Activated T-helper 1 cell treated with Interleukin-2 at 50 U/mL for 16 hours (primary cell): ENCODE measurements at places on chromosomes 11 and 22.

DNA sequence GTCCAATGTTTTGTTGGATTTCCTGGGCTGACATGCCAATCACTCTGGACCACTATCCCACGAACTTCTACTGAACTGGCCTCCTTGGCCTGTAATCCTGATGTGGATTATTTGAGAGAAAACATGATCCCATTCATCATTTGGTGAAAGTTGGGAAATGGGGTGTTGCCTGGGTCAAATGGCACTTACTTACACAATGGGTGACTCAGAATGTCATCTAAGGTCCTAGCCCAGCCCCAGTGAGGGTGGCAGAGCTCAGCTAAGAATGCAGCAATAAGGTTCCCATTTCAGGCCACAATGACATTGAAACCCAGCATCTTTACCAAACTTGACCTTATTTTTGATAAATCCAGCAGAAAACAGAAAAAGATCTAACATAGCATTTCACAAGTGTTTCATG, 8.0 kb upstream of the DSCAML1 start:
- DNase-seq, result no peak

DNA sequence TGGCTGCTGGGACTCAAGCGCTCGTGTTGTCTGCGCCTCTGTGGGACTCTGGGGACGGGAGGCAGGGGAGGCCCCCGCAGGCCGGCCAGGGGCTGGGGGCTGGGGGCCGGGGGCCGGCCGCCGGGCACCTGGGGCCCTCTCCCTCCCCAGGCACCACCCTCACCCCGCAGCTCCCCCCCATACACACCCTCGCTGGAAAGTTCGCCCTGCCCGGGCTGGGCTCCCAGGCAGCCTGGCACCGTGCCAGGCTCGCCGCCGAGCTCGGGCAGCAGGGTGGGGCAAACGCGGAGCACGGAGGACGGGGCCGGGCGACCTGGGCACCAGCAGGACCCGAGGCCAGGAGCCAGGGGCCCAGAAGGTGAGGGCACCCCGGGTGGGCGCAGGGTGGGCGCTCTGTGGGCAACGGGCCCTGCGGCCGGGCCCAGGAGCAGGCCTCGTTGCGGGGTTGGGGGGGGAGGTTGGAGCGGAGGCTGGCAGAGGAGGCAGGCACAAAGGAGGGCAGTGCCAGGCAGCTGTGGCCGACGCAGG, 76.7 kb upstream of the WNT7B start:
- DNase-seq, result no peak

DNA sequence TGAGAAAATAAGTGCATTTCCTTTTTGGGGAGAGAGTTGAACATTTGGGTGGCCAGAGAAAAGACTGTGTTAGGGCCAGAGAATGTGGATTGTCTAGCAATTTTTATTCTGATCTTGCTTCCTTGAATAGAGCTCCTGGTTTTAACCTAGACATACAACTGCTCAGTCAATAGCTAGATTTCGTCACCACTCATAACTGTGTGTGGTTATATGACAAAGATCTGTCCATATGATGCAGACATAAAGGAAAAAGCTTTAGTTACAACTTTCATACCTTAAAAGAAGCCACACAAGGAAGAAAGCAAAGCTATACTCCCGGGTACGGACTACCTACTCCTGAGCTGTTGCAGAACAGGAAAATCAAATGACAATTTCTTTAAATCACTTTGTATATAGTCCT, 37.2 kb downstream of the MS4A6A start:
- DNase-seq, result no peak

DNA sequence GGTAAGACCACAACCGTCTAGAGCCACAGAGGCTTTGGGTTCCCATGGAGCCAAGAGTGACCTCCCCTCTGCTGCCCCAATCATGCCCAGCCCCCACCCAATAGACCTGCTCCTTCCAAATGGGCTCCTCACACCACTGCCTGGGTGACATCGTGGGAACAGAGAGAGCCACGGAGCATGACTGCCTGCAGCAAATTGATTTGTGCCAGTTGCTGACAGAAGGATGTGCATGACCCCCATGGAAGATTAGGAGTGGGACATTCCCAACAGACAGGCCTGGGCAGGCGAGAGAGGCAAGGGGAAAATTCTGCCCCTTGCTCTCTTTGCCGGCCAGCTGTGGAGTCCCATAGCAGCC, 88.5 kb downstream of the TENM4 start:
- no peak for DNase-seq

- no peak for DNase-seq
Measured at GRCh38 chr11:47941907-47942558, 38.3 kb upstream of the PTPRJ start.

DNA sequence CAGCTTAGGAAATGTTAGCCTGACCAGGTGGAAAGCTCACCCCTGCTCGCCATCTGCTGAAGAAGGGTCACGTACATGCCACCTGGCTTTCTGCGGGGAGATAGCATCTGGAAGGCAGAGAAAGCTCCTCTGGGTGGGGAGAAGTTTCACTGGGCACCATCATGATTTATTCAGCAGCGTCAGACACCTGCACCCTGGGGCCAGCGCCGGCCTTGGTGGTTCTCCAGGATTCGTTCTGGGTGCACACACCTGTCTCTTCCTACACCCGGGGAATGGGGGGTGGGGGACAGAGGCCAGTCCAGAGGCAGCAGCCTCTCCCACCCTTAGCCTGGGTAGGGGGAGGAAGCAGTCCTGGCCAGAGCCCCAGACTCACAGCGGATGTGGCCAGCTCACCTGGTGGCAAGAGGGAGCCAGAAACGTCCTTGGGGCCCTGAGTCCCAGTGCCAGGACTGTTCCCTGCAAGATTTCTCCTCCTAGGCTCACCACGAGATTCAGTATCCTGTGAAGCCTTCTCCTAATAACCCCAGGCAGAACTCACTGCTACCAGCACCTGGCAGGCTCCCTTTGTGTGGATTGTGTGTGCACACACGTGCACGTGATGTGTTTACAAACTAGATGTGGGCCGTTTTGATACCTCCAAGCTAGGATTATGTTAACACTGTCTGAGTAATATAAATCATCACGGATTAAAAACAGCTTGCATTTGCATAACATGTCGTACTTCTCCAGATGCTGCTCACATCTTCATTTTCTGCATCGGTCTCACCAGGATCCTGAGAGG, 17.3 kb upstream of the RASD2 start:
- no peak for DNase-seq

DNA sequence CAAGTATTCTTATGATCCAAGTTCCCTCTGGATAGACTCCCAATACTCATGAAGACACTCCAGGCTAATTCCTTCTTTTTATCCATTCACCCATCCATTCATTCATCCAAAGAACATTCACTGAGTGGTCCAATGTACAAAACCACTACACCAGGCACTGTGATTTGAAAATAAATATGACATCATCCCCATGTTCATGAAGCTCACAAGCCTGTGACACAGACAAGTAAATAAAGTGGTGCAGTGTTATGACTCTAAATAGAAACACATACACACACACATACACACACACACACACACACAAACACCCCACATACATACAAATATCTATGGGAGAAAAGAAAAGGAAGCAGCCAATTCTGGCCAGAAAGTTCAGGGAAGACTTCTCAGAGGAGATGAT, 35.5 kb downstream of the MTMR2 start:
- no peak for DNase-seq

DNA sequence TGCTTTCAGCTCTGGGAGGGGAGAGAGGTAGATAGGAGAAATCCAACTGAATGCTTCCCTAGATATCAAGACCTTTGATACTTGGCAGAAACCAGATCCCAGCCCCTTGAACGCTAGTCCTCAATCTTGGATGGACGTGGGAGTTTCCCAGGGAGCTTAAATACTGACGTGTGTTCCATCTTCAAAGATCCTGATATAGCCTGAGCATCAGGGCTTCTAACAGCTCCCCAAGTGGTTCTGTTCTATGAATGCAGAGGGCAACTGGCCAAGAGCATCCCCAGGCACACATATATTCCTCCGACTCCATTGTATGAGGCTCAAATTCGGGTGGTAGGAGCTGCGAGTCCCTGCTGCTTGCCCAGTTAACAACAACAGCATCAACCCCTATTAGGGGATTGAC, 8.7 kb upstream of the ACCS start:
- DNase-seq, result no peak

- no peak for DNase-seq
Measured at GRCh38 chr11:31500560-31500959, 8.9 kb downstream of the IMMP1L start.
